CD4-positive, alpha-beta memory T cell (primary cell): ENCODE measurements at places on chromosomes 1 and 21.

DNA sequence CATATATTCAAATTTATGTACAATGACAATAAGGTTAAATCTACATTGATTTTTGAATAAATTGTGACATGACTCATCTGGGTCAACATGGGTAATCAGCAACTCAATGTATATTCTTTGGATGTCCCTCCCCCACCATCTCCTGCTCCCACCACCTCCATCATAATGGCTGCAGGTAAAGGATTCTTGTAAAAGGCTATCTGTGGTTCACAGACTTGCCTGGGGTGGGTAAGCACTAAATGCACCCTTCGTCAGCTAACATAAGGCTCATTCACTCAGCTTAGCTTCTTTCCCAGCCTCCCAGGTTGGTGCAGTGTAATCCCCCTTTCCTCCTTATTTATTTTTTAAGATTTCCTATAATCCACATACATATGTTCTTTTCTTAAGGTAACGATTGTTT is 355.7 kb upstream of the DPYD start:
- DNase-seq = no peak

- no peak for DNase-seq
Measured at GRCh38 chr1:207025146-207025880, 7.2 kb downstream of the C1orf116 start.

- DNase-seq = peak; percentile 69
Measured at GRCh38 chr1:152461544-152461943, 47.5 kb upstream of the CRNN start.

DNA sequence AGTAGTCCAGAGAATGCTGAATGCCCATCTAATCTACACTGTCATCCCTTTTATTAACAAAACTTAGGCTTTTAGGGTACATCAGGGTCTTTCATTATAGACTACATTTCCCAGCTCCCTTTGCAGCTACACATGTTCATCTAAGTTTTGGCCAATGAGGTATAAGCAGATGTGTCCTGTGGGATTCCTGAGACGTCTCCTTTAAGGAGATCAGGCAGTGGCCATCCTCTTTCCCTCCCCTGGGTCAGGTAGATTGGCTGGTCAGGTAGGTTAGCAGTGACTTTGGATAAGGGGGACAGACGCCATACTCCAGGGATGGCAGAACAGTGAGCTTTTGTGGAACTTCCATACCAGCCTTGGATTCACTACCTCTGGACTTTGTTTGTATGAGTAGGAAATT is 188.3 kb downstream of the FGGY start:
- DNase-seq = no peak

DNA sequence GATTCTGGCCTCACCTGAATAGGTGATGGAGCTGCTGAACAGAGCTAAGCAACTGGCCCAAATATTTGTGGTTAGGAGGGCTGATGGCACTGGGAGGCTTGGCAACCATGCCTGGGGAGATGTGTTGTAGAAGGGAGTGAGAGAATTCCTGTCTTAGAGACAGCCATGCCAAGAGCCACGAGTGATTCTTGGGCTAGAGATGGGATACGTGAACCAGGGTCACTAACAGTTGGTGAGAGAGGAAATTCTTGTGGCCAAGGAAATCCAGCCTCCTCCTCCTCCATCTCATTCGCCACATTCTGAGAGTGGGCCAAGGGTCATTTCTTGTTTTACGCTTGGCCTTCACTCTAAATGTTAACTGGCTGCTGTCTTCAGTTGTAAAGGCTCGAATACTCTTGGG is 46.3 kb downstream of the NGF start:
- DNase-seq = no peak

DNA sequence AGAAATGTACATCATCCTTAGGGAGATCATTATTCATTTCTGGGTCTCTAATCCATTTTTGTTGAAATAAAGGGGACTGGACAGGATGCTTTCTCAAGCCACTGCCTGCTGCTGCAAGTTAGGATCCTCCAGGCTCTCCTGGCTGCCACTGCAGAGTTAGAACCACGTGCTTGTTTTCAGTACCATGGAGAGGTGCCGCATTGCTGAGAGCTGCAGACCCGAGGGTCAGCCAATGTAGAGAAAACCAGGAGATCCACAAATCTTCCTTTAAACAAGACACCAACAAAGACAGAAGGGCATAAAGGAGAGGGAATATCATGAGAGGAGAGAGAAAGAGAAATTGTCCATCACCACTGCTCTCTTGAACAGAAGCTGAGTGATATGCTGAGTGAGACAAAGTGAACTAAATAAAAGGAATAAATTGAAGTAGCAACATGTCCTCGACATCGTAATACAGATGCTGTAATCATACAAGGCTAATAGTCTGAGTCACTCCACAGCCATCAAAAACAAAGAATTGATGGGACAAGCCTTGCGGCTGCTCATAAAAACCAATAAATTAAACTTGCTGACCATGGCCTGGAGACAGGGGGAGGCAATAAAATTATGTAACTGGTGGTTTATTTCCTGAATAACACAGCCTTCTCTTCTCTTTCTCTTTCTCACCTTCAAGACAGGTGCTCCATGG is 255.7 kb downstream of the OMA1 start:
- no peak for DNase-seq

DNA sequence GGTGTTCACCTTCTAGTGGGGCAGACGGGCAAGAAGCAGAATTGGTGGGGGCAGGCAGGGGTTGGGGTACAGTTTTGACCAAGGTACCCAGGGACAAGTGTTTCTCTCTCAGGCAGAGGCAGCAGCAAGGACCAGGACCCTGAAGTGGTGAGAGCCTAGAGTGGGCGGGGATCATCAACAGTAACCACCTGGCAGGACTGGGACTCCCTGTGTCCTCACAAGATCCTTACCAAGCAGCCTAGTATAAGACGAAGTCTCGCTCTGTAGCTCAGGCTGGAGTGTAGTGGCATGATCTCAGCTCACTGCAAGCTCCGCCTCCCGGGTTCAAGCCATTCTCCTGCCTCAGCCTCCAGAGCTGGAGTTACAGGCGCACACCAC is 3.2 kb upstream of the NADK start:
- DNase-seq = no peak

GRCh38 chr1:163796394-163796821 is 474.7 kb downstream of the NUF2 start:
- DNase-seq = no peak

- DNase-seq = peak; percentile 75
Measured at GRCh38 chr1:205286335-205286950, 35.1 kb downstream of the NUAK2 start.

- no peak for DNase-seq
Measured at GRCh38 chr1:159066108-159066507, 10.5 kb downstream of the AIM2 start.

DNA sequence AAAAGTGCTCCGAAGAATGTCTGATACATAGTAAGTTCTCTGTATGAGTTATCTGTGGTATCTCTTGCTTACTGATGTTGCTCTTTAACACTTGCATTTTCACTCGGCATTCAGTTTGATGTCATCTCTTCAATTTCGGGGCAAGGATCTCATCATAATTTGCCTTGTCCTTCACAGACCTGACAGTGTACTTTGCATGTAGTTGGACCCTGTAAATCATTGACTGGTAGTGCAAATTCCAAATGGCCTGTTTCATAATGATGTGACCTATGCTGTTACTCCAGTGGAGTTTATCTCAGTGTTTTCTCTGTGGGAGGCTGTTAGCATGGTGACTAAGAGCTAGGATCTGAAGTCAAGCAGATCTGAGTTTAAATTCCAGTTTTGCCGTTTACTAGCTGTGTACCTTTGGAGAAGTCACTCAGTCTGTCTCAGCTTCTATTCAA is 34.2 kb upstream of the ABCD3 start:
- no peak for DNase-seq
